ENCODE measurements at places on chromosomes 6 and 20. TPM values are rescaled to one million over a fixed set of nuclear protein-coding genes. Genes with fewer than 3 reads are reported as not detected.

EPB41L2 gene
- total RNA-seq: 4.7 TPM

DNA sequence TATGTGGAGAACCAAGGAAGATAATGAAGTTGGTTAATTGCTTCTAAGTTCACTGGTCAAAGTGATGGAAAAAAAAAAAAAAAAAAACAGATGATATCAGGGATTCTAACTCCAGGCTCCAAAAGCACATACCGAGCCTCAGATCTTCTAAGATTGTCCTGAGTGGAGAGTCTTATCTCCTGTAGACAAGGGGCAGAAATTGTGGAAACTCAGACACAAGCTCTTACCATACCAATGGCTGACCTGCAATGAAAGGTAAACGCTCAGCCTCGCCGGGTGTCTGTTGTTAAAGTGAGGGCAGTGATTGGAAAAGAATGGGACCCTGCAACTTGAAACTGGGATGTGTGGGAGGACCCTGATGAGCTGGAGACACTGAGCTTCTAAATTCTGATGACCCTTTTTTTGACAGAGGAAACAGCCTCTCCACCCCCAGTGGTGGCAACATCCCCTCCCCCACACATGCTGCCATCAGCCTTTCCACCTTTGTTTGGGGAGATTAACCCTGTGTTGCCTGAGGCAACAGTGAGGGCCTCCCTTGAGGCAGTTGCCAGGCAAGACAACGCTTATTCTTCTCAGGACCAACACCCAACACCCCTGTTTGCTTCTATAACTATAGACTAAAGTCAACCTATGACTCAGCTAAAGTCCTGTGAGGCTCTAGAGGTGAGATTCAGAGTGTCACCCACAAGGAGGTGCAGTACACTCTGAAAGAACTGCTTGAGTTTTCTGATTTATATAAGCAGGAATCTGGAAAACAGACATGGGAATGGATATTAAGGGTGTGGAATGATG lies 154.0 kb downstream of the THBS2 start:
- peak; percentile 16 for DNase-seq

MAFB gene
- total RNA-seq: 0.09 TPM

BPI gene
- total RNA-seq: not detected

ARMH2 gene
- total RNA-seq: not detected

- DNase-seq: no peak
Measured at GRCh38 chr6:36955671-36956445, 1.3 kb downstream of the PI16 start.

- DNase-seq: no peak
Measured at GRCh38 chr6:127586372-127586771, 9.4 kb downstream of the C6orf58 start.

DNA sequence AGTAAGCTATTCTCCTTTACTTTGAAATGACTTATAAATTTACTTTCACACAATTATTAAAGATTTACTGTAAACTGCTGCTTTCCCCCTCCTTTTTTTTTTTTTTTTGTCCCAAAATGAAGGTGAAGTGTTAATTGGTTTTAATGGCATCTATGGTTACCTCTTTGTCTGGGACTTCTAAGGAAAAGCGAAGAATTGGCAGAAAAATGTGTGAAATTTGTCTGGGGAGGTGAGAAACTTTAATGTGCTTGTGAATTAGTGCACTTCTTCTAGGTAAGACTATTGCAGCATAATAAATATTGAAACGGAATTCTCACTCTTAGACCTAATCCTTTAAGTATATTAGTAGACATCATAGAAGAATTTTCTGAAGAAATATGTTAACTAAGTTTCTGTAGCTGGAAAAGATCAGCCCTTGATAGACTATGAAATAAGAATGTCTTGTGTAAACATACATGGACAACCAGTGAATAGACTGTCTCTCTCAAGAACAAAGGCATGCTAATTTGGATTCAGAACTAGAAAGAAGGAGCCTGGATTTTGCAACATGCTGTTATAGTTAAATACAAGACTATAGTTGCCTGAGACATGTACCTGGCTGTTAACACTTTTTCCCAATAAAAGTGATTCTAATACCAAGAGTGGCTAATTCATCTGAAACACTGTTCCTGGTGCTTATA lies 23.9 kb downstream of the FLRT3 start:
- DNase-seq: no peak

ATF6B gene
- total RNA-seq: 26.2 TPM

DNA sequence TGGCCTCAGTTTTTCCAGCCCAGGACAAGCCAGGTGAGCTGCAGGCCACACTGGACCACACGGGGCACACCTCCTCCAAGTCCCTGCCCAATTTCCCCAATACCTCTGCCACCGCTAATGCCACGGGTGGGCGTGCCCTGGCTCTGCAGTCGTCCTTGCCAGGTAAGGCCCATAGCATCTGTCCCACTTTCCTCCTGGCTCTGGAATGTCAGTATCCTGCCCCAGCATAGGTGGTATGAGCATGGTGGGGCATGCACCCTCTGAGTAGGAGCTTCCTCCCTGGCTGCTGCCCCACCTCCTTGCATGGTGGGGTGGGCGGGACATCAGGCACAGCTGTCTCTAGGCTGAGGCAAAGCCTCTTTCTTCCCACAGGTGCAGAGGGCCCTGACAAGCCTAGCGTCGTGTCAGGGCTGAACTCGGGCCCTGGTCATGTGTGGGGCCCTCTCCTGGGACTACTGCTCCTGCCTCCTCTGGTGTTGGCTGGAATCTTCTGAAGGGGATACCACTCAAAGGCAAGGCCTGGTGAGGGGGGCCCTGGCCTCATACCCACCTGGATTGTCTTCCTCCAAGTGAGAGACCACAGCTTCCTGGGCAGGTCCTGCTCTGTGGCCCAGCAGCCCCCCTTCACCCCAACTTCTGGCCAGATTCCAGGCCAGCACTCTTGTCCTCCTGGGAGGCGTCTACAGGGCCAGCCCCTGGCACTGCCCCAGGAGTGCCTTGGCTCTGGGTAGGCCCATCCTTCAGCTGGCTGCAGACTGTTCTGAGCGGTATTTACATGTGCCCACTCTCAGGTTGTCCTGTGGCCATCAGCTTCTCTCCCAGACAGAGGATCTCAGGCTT lies 9.1 kb downstream of the PI16 start:
- no peak for DNase-seq

GRCh38 chr6:48426636-48427035 lies 315.6 kb upstream of the PTCHD4 start:
- DNase-seq: no peak

SGK2 gene
- total RNA-seq: 0.15 TPM

- no peak for DNase-seq
Measured at GRCh38 chr20:18773566-18773965, 40.0 kb upstream of the SCP2D1 start.

GRCh38 chr20:61370841-61371303 lies 118.8 kb downstream of the CDH4 start:
- DNase-seq: no peak

GRCh38 chr6:94289131-94289530 lies 869.8 kb upstream of the EPHA7 start:
- DNase-seq: no peak
